ENCODE measurements at places on chromosomes 2 and 18.
A peak's percentile ranks its signal among the peaks of the same experiment; 100 is the strongest.

- no peak for DNase-seq
Observed at GRCh38 chr2:233990261-233990798, 60.2 kb upstream of the SPP2 start.

DNA sequence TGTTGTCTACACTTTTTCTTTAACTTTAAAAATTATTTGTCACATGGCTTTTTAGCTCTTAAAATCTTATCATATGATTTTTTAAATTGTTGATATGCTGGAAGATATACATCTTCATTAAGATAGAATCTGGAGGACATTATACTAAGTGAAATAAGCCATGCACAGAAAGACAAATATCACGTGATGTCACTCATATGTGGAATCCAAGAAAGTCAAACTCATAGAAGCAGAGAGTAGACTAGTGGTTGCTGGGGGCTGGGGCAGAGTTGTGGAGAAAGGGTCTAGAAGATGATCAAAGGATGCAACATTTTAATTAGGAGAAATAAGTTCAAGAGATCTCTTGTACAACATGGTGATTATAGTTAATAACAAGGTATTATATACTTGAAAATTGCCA is 280.9 kb downstream of the GULP1 start:
- no peak for DNase-seq

- no peak for DNase-seq
Observed at GRCh38 chr2:207286106-207286505, 120.4 kb upstream of the KLF7 start.

- DNase-seq = no peak
Observed at GRCh38 chr18:75109819-75110218, 99.1 kb downstream of the PTGR3 start.

DNA sequence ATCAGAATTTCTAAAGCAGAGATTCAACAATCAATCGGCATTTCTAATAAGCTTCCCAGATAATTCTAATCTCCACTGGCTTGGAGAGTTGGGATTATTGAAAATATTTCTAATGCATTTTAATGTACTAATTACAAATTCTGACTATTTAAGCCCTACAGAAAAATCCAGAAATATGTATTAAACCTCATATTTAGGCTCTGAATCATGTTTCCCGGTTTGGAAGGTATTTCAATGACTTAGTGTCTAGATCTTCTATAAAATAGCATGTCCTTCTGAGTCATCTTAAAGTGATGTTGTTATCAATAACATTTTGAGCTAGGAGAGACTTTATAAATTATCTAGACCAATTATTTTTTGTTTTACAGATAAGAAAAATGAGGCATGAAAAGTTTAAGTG is 258.8 kb upstream of the NRXN1 start:
- DNase-seq = no peak

- peak; percentile 41 for DNase-seq
Observed at GRCh38 chr2:7012141-7012764, 95.0 kb downstream of the RNF144A start.

DNA sequence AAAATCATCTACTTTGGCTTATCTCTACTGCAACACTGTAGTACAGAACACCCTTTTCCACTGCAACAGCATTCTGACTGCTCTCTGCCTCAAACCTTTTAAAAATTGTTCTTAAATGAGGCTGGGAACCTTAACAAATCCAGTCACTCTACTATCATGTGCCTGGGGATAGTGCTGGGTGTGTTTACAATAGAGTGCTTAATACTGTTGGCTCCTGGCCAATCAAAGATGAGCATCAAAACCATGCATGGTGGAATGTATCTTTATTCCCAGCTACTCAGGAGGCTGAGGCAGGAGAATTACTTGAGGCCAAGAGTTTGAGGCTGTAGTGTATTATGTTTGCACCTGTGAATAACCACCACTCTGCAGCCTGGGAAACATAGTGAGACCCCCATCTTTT is 7.4 kb downstream of the ANKAR start:
- DNase-seq = no peak
